ENCODE measurements at places on chromosomes 4 and X. TPM values are rescaled to one million over a fixed set of nuclear protein-coding genes. Genes with fewer than 3 reads are reported as not detected.

DNA sequence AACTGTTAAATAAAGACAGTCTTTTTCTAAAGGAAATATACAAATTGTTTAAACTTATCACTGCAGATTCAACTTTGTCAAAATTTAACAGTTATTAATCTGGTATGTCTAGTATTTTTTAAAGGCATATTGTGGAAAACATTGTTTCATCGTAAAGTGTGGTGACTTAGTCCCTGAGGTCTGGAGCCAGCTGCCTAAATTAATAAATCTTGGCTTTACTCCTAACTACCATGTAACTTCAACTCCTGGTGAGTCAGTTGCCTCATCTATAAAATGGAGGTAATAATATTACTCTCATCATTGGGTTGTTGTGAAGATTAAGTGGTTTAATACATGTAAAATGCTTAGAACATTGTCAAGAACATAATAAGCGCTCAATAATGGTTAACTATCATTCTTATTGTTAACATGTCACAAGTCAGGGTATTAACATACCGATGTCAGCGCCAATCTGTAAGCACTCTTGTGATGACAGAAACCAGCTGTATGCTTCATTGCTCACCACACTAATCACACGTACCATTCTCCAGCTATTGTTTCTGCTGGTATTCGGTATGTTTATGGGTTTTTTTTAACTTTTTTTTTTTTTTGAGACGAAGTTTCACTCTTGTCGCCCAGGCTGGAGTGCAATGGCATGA, 14.1 kb upstream of the SMIM43 start:
- no peak for DNase-seq

DNA sequence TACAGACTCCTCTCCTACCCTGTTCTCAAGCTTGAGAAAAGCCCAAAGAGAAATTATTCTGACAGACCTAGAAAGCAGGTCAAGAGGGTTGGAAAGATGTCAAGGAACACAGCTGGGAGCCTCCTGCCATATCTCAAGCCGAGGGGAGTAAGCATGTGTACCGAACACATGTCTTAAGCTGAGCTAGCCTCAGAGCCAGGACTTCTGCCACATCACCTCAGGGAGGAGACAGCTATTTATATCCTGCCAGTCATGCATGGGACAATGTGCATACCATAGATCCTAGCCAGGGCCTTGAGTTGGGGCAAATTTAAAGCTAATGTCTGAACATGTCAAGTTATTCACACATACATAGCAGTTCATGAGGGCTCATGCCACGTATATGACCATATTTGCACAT, 11.8 kb downstream of the TMEM31 start:
- no peak for DNase-seq

The USP17L28 gene
- not detected for total RNA-seq

DNA sequence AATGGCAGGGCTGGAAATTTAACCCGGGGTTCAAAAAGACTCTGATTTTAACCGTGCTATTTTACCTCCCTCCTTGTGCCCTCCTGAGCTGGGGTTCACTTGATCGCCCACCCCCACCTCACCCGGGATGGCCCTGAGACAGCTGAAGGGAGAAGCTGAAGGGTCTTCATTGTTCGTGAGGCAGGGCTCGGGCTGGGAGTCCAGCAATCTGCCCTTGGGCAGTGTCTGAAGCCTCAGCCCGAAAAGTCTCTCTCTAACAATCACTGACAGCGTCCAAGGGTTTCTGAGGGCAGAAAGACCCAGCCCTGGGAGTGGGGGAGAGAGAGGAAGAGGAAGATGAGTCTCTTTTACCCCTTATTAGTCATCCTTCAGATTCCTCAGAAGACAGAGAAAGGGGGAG, 39.4 kb upstream of the PHOX2B start:
- DNase-seq = no peak

GRCh38 chrX:132508834-132509233, 20.0 kb upstream of the MBNL3 start:
- no peak for DNase-seq

DNA sequence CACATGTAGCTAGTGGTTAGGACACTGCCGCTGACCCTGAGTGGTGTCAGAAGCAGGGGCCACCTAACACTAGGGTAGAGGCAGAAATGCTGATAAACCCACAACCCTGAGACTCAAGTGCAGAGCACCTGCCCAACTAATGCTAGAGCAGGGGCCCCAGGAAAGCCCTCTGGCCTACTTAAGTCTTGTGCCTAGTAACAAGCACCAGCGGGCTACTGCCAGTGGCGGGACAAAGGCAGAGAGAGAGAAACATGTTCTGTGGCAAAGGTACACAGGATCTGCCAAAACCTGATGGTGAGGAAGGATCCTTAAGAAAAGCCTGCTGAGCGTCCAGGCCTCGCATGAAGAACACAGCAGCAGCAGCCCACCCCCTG, 172.4 kb downstream of the PRDM5 start:
- no peak for DNase-seq

- no peak for DNase-seq
Measured at GRCh38 chr4:165403048-165403447, 24.2 kb downstream of the CPE start.

Data from thoracic aorta (tissue), 2 donors.